ENCODE measurements at places on chromosomes 13 and 19. TPM values are rescaled to one million over a fixed set of nuclear protein-coding genes. Genes with fewer than 3 reads are reported as not detected.

GRCh38 chr19:41641879-41642485 is 15.1 kb upstream of the CEACAM4 start:
- peak; percentile 8 for DNase-seq

- DNase-seq, result no peak
These were observed 66.7 kb downstream of the SLITRK1 start for GRCh38 chr13:83815598-83815997.

- no peak for DNase-seq
These were observed 239.8 kb downstream of the COG6 start for GRCh38 chr13:39895254-39895653.

DNA sequence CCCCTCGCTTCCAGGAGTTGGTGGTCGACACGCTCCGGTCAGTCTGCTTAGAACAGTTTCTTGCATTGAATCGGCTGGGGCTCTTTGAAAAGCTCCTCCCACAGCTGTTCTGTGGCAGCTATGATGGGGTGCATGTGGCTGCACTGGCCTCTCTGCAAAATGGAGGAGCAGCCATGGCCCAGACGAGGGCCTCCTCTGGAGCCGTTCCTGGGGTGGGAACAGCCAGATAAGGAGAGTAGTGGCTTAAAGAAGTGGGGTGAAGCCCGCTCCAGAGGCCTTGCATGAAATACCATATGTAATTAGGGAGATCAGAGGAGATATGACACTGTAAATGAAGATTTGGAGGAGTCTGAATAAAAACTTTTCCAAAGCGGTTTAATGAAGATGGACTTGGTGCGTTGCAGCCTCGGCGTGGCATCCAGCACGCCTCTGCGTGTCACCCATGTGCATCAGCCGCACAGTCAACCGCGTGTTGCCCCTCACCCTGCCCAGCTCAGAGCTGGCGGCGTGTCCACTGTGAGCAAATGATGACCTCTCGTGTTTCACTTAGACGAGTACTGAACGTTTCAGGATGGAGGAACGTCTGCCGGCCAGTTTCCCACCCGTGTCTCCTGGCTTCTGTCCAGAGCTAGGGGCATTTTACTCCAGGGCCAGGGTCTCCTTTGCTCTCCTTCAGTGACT is 199.2 kb downstream of the TEX29 start:
- no peak for DNase-seq

DNA sequence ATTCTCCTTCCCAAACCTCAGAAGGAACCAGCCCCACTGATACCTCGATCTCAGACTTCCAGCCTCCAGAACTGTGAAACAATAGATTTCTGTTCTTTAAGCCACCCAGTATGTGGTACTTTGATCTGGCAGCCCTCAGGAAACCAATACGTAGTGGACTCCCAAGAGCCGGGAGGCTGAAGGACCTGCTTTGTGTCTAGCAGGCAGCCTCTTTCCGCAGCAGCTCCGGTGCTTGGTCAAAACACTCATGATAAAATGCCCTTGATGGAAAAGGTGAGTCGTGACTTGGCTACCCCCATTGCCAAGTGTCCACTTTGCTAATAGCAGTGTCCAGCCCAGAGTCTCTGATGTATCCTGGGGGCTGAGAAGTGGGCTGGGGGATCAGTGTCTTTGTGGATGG is 158.8 kb upstream of the TMTC4 start:
- DNase-seq, result no peak

GRCh38 chr13:106522898-106523525 is 12.4 kb downstream of the EFNB2 start:
- no peak for DNase-seq

- peak; percentile 68 for DNase-seq
These were observed 22.5 kb downstream of the IQCN start for GRCh38 chr19:18251587-18252369.

DNA sequence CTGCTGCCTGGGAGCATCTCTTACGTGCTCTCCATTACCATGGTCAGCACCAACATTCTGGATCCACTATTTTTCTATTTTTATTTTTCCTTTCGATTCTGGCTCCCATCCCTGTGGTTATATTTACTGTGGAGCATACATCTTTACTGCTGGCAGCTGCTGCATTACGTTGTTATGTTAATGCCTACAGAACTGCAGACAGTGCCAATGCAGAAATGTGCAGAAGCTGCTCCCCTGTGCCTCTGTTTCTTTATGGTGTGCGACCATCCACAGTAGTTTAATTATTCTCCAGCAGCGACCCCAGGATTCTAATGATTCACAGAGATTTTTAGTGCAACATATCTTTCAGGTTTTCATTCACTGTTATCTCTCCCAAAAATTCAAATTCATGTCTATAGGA is 911.7 kb upstream of the SLITRK6 start:
- no peak for DNase-seq

DNA sequence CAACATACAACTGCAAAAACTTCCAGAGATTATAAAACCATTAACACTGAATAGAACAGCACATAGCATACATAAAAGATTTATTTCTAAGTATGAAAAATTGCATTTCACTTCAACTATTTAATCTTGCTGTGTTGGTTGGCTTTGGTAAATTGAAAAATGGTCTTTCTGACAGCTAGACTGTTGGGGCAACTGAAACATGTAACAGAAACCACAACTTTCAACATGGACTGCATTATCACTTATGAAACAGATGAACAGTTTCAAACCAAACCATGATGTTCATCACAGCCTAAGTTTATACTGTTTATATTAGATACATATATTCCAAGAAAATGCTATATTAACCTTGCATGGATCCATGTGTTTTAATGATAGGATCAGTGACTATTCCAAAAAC is 324.1 kb upstream of the PCDH9 start:
- DNase-seq, result no peak

- DNase-seq, result no peak
These were observed 53.2 kb upstream of the ZNF536 start for GRCh38 chr19:30318936-30319335.

DNA sequence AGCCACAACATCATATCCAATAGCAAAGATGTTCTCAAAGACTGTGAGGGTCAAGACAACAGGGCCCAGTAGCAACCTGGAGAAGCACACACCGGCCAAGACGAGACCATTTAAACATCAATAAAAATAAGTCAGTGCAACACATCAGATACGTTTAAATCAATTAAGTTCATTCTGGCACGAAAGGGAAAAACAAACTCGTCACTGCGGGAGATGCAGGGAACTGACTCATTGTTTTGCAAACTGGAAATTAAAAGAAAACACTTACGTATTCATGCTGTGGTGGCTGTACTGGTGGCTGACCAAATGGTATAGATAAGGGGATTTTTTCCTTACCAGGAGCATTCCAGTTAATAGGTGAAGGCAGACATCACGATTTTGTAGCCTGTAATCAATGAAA is 26.3 kb upstream of the SLC15A1 start:
- no peak for DNase-seq

DNA sequence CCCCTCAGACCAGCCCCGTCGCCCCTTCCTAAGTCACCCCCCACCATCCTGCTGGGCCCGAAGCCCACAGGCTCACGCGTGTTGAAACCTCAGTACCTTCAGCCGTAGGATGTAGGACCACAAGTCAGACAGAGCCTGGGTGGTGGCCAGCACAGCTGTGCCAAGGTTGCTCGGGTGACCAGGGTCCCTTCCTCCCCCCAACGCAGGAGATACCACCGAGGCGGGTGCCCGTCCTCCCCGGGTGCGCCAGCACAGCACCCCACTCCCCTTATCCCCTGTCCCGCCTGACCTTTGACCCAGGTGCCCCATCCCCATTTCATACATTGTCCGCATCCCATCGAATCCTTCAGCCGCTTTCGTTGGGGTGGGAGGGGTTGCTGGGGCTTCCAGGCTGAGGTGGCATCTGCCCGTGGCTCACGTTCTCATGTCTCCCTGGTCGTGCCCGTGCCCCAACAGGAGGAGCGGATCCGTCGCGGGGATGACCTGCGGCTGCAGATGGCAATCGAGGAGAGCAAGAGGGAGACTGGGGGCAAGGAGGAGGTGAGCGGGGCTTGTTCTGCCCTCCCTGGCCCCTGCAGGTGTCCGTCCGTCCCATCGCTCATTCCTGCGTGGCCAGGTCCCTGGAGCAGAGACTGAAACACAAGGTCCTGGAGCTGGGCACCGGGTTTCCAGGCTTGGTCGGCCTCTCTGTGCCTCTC is 14.5 kb downstream of the EPN1 start:
- no peak for DNase-seq

DNA sequence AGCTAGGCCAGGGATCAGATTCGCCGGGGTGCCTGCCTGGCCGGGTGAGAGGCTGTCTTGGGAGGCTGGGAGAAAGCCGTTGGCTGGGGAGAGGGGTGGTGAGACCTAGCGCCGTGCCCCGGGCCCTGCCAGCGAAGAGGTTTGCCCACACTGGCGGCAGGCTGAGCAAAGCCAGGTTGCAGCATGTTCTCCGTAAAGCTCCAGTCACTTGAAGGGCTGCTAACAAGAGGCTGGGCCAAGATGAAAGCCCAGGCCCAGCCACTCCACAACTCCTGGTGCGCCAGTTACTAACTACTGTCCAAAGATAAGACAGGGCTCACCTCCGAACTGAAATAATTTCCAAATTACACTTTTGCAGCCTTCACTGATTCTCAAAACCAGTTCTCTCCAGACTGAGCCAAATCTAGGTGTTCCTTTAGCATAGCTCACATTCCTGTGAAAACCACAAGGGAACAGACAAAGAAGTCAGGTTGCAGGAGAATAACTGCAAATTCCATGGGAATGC is 16.3 kb downstream of the ELAVL1 start:
- no peak for DNase-seq

GRCh38 chr13:98549728-98550317 is 27.1 kb downstream of the STK24 start:
- DNase-seq, result no peak

DNA sequence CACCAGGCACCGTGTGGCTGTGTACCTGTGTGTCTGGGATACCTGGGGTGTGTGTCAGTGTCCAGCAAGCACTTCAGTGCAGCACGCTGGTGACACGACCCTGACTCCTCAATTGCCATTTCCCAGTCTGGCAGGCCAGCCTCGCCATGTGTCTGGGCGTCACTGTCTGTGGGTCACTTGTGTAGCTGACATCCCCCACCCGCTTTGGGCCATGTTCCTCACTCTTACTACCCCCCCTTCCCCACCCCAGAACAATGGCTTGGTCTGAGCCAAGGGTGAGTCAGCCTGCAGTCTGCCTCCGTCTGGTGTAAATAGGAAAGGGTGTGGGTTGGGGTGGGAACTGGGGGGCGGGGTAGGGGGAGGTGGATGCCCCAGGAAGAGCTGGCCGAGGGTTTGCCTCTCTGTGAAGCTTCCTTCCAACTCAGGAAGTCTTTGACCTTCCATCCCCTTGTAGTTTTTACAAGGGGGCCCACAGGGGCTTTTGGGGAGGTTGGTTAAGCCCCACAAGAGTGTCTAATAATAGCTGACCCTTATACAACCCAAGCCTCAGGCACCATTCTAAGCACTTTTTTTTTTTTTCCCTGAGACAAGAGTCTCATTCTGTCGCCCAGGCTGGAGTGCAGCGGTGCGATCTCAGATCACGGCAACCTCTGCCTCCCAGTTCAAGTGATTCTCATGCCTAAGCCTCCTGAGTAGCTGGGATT is 17.6 kb downstream of the NOVA2 start:
- no peak for DNase-seq

DNA sequence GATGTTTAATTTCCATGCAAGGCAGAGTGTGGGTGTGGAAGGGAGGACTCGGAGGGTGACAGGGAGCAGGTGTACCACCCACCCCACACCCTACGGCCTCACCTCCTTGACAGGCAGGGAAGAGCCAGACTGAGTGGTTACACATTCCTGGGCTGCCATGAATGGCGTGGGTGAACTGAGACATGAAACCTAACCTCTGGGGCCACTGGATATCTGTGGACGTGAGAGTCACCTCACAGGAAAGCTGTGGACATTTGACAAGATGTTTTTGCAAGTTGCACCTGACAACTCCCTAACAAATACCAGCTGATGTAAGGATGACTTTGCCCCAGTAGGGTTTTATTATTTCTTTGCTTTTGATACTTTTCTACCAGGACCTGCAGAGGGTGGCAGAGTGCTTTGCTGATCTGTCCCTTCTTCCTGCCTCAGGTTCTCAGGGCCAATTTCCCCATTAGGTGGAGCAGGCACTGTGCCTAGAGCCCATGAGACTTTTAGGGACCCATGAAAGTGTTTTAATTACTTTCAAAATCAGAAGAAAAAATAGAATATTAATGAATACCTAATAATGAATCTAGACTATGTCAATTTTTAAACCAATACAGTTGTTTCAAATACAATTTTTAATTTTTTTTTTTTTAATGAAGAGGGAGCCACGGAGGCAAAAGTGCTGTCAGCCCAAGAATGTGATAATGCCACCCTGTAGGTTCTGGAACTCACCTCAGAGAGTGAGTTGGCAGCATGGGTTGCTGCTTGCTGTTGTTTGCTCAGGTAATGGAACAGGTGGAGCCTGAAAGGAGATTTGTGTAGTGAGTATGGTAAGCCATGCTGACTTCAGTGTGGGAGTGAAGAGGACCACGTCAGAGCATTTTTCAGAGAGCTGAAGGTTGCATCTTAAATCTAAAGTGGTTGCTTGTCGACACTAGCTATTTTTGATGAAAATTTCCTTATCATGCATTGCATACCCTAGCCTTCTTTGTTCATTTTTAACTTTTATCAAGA is 58.0 kb upstream of the CYSLTR2 start:
- DNase-seq, result no peak

DNA sequence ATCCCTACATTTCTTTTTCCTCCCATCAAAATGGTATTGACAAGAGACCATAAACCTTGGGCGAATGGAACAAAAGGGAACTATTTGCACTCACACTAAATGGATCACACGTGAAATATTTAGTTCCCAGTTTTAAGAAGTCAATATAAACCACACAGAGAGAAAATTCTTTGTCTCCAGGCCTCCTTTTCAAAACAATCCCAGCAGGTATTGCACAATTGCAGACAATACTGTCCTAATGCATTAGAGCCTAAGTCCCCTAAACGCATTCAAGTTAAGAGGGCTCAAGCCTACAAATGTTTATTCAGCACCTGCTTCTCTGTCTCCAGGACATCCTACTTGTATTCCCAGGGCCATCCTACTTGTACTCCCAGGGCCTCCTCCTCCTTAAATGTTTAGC is 1.3 kb upstream of the B3GLCT start:
- DNase-seq, result no peak

GRCh38 chr13:83692800-83693199 is 189.5 kb downstream of the SLITRK1 start:
- DNase-seq, result no peak

- no peak for DNase-seq
These were observed 36.8 kb upstream of the DPRX start for GRCh38 chr19:53594811-53595509.

GRCh38 chr19:6392221-6393073 is 517 bp downstream of the GTF2F1 start:
- no peak for DNase-seq

Gene FRY
- 61.3 TPM for polyA plus RNA-seq

Gene LYPD3
- 2.2 TPM for polyA plus RNA-seq

Gene PEX11G
- 4.9 TPM for polyA plus RNA-seq

Gene NTN5
- polyA plus RNA-seq, result 0.53 TPM

Gene KCNRG
- 1.4 TPM for polyA plus RNA-seq

Gene SYNGR4
- polyA plus RNA-seq, result 0.39 TPM

Gene CNN1
- 5.2 TPM for polyA plus RNA-seq

Gene ZNF439
- 24.1 TPM for polyA plus RNA-seq

Gene FGF21
- polyA plus RNA-seq, result not detected
